Pancreas (tissue), 10 donors: ENCODE measurements at places on chromosomes 7 and 10.

- DNase-seq = no peak
Observed at GRCh38 chr10:76858721-76859120, 778.9 kb downstream of the KCNMA1 start.

DNA sequence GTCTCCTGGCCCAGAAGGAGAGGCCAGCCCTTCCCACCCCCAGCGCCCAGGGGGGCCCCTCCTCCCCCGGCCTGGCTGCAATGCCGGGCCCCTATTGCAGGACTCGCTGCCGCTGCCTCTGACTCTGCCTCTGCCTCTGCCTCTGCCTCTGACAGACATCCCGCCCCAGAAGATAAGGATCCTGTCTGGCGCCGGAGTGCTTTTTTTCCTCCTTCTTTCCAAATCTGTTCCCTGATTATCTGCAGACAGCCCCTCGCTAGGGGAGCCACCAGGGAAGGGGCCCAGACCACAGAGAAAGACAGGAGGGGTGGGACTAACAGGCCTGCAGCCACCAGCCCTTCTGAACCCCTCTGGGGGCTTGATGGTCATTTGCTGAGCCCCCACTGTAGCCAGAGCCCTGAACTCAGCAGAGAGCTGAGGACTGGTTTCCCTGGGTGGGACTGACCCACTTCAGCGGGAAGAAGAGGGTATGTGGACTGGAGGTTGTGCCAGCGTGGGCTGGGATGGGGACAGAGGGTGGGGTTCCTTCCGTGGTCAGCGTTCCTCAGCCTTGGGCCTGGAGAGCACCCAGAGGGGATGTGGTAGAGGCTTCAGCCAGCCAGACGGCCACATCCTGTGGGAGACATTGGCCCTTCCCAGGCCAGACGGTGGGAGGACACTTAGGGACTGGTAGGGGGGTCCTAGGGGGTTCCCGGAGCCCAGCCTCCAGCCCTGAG lies 22.8 kb downstream of the UNC5B start:
- DNase-seq = no peak

- DNase-seq = no peak
Observed at GRCh38 chr7:51255536-51256208, 60.9 kb downstream of the COBL start.

DNA sequence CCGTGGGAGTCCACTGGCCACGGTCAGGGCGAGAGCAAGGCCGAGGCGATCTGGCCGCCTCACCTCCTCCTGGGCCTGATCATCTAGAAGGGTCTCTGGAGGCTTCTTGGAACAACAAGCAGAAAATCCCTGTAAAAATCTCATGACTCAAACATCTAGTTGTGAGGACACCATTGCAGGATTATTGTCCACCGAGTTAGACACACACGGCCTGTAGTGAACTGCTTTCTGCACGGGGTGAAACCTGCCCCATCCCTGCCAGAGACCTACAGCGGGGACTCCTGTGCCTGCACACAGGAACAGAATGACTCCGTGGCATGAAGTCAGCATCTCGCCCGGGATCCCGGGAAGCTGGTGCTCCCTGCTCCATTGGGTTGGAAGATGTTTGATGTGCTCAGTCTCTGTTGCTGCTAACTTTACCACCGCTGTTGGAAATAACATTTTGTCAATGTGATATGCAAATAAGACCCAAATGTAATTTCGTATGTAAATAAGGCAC lies 267.0 kb upstream of the TCERG1L start:
- no peak for DNase-seq

- no peak for DNase-seq
Observed at GRCh38 chr10:119549247-119549999, 6.9 kb upstream of the RGS10 start.

DNA sequence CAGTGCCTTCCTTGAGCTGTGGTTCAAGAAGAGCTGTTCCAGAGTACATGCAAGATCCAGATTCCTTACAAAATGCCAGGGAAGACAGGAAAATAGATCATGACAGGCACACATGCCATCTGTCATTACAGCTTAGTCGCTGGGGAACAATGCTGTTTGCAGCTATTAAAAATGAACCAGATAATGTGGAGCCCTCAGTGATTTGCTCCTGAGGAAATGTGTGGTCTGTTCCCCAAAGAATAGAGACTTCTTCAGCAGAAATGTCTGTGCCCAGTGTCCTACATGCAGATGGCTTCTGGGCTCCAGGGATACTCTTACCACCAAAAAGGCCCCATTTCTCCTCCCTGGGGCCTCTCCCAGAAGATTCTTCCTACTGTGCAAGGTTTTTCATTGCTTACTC lies 627.9 kb downstream of the SORCS3 start:
- no peak for DNase-seq
